ENCODE measurements at places on chromosomes 13 and 19.

DNA sequence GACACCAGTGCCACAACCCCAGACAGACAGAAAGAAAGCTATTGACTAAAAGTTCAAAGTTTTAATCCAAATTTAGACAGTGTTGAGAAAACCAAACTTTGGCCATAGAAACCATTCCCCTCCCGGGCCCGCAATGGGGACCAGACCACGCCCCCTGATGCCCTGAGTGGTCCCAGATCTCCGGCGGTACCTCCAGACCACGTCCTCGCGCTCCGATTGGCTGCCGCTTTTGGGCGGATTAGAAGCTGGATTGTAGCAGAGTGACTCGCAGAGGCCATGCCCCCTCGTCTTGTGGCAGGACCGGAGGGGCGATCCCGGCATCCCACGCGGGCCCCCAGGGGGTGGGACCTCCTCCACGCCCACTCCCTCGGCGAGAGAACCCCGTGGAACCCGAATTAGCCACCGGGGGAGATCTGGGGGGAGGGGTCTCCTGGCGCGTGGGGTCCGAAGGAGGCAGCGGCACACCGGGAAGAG, 797 bp upstream of the HSD17B14 start:
- peak; percentile 87 for DNase-seq

DNA sequence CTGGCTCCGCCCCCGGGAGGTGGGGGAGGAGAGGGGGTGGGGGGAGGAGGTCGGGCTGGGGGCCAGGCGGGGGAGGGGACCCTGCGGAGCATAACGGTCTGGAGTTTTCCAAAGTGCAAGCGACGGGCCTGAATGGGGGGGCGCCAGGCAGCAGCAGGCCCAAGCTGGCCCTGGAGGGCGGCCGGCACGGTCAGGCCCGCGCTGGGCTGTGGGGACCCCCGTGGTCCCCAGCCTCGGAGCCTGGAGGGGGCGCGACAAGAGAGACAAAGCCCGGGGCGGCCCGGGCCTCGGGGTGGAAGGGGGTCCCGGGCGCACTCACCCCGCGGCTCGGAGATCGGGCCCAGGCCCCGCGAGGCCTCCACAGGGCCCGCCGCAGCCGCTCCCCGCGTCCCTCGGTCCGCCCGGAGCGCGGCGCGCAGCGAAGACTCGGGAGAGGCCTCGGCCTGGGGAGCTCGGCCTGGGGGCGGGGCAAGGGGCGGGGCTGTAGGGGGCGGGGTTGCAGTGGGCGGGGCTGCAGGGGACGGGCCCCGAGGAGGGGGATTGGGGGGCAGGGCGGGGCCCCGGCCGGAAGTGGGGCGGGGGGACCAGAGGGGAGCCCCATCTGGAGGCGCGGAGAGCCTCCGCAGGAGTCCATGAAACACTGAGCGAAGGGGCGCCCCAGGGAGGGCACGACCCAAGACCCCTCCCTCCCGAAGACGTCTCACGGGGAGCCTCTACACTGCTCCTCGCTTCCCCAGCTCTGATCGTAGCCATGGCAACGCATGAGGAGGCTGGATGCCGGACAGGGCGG, 47.6 kb downstream of the PTPRS start:
- DNase-seq, result peak; percentile 92

GRCh38 chr19:49864890-49865289, 2.5 kb downstream of the PNKP start:
- no peak for DNase-seq

GRCh38 chr13:107644136-107644535, 571.2 kb downstream of the LIG4 start:
- DNase-seq, result no peak

DNA sequence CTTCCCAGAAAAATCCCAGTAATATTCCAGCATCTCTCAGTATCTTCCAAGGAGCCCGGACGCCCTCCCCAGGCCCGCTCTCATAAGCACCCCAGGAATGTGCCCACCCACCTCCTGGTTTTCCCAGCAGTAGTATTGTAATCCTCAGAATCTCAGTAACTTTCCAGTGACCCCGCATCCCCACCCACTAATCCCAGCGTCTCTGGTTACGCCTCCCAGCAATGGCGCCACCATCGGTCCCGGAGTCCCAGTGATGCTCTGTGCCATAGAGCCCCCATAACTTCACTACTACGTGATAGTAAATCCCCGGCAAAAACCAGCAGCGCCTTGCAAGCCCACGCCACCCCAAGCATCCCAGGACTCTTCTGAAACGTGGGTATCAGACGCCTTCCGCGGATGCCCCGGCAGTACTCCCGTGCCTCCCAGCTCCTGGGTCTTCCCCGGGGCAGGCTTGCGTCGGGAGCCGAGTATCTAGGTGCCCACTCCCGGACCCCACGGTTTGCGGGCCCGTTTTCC, 928 bp upstream of the PNPLA6 start:
- peak; percentile 88 for DNase-seq

- no peak for DNase-seq
Observed at GRCh38 chr13:100542826-100543156, 45.8 kb downstream of the GGACT start.

DNA sequence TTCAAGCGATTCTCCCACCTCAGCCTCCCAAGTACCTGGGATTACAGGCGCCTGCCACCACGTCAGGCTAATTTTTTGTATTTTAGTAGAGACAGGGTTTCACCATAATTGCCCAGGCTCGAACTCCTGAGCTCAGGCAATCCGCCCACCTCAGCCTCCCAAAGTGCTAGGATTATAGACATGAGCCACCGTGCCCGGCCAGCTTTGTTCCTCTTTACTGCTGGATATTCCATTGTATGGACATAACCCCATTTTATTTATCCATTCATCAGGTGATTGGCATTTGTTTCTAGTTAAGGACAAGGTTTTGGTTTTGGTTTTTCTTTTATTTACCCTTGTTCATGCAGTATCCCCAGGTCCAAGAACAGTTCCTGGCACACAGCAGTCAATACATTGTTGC, 4.1 kb upstream of the RPS9 start:
- DNase-seq, result no peak

- DNase-seq, result no peak
Observed at GRCh38 chr19:8194528-8195267, 14.5 kb upstream of the CERS4 start.

DNA sequence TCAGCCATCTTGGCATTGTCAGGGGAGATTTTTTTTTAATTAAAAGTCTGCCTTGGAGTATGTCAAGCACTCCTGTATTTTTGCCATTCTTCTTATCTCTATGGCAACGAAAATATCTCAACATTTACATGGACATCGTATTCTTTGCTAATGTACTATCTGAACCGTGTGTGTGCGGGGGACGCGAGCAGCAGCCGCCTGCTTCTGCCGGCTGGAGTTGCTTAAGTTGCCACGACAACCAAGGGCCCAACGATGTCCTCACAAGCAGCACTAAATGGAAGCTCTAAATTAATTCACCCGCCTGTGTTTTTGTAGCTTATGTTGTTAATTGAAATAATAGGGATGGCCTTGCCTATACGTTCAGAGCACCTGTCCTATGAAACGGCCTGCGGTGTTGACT, 309.5 kb downstream of the TEX29 start:
- no peak for DNase-seq

DNA sequence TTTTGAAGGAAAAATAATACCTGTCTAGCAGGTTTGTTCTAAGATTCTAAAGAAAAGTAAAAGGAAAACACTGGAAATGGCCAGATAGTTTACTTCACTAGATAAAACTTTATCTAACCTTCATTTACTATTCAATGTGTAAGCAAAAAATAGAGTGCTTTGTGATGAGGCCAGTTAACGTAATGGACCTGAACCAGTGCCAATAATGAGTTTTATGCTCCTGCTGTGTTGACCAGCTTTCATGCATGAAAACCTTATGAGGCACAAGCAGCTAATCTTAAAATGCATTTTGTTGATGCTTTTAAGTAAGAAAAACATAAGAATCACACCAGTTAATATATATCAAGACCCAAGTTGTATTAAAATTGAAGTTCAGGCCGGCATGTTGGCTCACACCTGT, 617.2 kb upstream of the GPC6 start:
- no peak for DNase-seq

GRCh38 chr19:51372649-51373504, at the start of gene NKG7:
Gene NKG7, minus strand, starts transcription at chr19:51372654. Its CDS starts 119 bp downstream, at chr19:51372535.
- DNase-seq, result no peak

DNA sequence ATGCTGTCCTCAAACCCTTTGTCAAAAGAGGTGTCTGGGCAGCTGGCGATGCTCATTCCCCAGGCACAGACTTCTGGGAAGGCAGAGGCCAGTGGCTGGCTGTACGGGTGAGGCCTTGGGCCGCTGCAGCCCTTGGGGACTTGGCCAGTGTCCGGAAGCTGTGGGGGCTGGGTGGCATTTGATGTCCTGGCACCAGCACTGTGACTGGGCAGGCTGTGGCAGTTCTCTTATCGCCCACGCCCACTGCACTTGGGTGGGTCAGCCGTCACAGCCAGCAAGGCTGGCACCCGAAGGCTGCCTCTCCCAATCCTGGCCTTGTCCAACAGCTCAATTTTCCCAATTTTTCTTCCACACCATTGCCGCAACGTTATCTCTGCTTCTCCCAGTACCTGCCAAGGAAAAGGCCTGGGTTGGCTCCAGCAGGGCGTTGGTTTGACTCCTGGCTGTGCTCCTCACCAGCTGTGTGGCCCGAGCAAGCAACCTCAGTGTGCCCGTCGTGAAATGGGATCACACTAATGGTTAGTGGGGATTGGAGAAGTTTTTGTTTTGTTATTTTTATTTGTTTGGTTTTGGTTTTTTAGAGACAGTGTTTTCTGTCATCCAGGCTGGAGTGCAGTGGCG, 12.7 kb upstream of the SLC44A2 start:
- DNase-seq, result no peak

GRCh38 chr19:3407556-3408516, 41.5 kb downstream of the NFIC start:
- peak; percentile 87 for DNase-seq

- DNase-seq, result no peak
Observed at GRCh38 chr13:27354379-27354778, 70.0 kb upstream of the GTF3A start.

- DNase-seq, result no peak
Observed at GRCh38 chr13:97526556-97526955, 92.6 kb downstream of the RAP2A start.

DNA sequence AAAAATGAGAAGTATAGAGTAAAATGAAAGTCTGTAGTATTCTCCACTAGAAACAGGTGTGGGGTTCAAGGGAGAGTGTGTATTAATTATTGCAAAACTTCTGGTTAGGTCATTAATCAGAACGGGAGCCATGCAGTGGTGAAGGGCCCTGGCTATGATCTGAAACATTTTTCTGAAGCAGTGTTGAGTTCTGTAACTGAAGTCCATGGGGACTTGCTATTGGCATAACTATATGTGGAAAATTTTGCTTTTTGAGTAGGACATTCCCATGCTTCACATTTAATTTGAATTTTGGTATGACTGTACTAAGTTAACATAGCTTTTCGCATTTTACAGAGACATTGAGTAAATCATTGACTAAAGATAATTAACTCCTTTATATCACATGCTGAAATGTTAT, 67.5 kb downstream of the LRCH1 start:
- no peak for DNase-seq

GRCh38 chr13:28636677-28637317, 22.1 kb upstream of the POMP start:
- DNase-seq, result no peak

GRCh38 chr19:18896421-18896841, 473 bp upstream of the CERS1 start:
- DNase-seq, result no peak

- DNase-seq, result no peak
Observed at GRCh38 chr19:49214701-49215100, 57.1 kb downstream of the TRPM4 start.

DNA sequence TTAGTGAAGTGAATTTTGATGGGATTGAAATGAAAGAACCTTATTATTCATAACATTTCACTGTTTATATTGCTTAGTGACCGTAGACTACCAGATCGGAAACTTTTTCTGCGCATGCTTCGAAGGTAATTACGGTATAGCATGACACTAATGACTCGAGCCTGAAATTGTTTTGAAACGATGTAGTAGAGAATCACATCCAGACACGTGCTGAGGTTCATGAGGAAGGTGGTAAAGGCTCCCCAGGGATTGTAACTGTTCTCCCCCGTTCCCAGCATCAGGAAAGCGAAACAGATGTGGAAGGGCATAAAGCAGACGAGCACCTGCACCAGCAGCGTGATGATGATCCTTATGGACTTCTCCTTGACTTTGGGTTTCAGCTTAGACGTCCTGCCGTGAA, 3.3 kb downstream of the GPR18 start:
- DNase-seq, result no peak

- DNase-seq, result no peak
Observed at GRCh38 chr13:45873491-45874325, 22.2 kb upstream of the SIAH3 start.

GRCh38 chr19:10768369-10768768, 50.5 kb downstream of the DNM2 start:
- no peak for DNase-seq

- no peak for DNase-seq
Observed at GRCh38 chr13:110351636-110352420, 44.7 kb downstream of the COL4A2 start.

DNA sequence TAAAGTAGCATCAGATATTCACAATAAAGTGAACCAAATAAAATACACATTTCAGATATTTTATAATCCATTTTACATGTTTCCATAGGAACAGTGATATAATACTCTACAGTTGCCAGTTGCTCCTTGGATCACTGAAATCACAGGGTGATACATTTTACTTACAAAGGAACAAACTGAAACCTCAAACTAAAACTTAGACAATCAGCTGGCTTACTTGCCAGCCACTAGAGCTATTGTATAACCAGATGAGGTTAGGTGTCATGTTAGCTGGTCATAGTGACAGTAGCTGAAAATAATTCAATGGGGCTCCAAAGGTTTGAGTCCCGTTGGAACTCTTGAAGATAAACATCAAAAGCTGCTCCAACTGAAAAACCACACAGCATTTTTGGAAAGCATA, 274.6 kb downstream of the ITGBL1 start:
- DNase-seq, result no peak

DNA sequence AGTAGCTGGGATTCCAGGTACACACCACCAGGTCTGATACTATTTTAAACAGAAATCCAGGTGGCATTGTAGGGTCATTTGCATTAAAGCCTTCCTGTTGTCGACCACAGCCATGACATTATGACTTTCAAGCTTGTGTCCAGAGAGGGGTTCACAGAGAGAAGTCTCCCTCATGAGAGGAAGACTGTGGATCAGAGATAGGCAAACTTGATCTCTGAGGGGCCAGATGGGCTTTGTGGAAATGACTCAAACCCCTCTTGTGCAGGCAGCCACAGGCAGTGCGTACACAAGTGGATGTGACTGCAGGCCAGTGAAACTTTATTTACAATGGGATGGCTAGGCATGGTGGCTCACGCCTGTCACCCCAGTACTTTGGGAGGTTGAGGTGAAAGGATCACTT, 27.8 kb upstream of the F2RL3 start:
- no peak for DNase-seq
